ENCODE measurements at places on chromosomes 1 and 21.

GRCh38 chr21:28427394-28428022 is 565.2 kb downstream of the LTN1 start:
- no peak for DNase-seq

DNA sequence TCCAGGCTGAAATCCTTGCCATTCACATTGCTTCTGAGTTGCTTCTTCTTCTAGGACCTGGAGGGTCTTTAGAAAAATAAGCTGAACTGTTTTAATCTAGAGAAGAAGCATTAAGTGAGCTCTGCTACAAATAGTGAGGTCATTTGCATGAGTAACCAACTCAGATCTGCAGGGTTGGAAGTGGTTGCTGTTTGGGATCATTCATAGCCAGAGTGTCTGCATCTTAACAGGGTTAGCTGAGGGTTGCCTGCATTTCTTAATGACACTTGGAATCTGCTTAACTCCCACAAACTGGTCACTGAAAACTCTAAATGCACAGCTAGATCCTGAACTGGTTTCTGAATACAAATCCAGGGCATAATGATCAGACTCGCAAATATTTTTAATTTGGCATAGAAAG is 9.9 kb downstream of the CNIH3 start:
- DNase-seq, result peak; percentile 84

GRCh38 chr1:1629430-1630190 is 2.4 kb upstream of the MMP23B start:
- no peak for DNase-seq

DNA sequence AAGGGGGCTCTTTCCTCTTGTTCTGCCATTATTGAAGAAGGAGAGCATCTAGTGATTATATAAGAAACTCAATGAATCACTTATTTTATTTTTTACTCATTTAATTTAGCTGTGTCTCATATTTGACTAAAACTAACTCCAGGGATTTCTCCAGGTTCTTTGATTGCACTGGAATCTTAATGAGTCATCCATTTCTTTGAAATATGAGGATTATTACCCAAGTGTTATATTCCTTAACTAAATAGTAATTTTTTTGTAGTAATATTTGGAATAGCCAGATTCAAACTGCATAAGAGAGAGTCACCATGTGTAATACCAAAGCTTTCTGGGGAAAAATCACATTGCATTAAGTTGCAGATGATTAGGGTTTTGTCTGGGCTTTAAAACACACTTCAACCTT is 59.5 kb downstream of the NTMT2 start:
- DNase-seq, result peak; percentile 59

DNA sequence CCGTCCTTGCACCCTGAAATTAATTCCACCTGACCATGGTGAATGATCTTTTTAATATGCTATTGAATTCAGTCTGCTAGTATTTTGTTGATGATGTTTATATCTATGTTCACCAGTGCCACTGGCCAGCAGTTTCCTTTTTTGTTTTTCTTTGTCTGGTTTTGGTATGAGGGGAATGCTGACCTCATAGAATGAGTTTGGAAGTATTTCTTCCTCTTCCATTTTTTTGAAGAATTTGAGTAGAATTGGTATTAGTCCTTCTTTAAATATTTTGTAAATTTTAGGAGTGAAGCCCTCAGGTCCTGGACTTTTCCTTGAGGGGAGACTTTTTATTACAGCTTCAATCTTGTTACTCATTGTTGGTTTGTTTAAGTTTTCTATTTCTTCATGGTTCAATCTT is 231.6 kb downstream of the MRPL39 start:
- no peak for DNase-seq

DNA sequence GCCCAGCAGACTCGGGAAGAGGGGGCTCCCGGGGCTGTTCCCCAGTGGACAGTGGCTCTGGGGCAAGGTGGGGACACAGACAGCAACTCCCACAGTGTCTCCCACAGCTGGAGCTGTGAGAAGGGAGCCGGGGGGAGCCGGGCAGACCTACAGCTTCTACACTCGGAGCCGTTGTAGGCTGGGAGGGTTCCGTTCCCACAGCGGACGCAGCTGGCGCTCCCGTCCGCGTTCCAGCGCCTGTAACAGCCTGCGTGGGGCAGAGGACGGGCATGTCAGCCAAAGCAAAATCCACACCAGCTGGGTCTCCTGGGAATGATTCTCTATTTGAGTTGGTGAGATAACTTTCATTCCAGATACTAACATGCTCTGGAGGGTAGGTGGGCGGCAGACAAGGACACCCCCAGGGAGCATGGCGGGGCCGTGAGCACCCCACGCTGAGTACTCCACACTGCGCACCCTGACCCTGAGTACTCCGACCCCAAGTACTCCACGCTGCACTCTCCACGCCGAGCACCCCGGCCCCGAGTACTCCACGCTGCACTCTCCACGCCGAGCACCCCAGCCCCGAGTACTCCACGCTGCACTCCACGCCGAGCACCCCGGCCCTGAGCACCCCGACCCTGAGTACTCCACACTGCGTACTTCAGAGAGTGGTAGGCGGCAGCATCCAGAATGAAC is 13.4 kb upstream of the RNF223 start:
- no peak for DNase-seq

DNA sequence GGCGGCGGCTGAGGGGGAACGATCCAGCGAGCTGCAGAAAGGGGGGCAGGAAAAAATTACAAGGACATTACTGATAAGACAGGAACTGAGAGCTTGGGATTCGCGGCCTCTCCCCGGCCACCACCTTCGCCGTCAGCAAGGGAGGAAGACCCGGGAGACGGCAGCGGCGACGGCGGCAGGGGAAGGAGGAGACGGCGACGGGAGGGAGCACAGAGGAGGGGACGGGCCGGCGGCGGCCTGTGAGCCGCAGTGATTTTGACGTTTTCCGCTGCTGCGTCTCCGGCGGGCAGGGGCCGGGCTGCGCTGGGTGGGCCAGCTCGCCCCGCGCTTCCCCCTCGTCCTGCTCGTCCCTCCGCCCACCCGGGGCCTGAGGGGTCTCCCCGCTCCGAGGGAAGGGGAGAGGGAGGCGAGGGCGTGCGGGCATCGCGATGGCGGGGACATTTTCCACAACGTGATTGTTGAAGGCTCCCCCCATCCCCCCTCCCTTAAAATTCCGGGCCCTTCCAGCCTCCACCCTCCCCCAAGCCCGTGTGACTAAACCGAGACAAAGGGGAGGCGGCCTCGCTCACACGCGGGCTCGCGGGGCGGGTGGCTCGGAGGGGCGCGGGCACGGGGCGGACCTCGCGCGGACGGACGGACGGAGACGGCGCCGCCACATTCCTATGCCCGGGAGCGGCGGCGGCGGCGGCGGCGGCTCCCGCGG is 407 bp downstream of the CAMSAP2 start:
- DNase-seq, result peak; percentile 82

- DNase-seq, result no peak
Measured at GRCh38 chr21:45332981-45333582, 45.4 kb upstream of the POFUT2 start.

- DNase-seq, result no peak
Measured at GRCh38 chr1:165445388-165445787, 462 bp upstream of the RXRG start.

- DNase-seq, result no peak
Measured at GRCh38 chr1:221832617-221833016, 90.7 kb upstream of the DUSP10 start.

- peak; percentile 68 for DNase-seq
Measured at GRCh38 chr1:21149430-21149854, 27.3 kb downstream of the EIF4G3 start.

- no peak for DNase-seq
Measured at GRCh38 chr1:201299968-201300367, 16.7 kb downstream of the PKP1 start.

- DNase-seq, result no peak
Measured at GRCh38 chr1:44141531-44141930, at the start of gene KLF18. KLF18 (minus strand) TSS chr1:44141631; CDS start chr1:44141631, 0 bp downstream.

DNA sequence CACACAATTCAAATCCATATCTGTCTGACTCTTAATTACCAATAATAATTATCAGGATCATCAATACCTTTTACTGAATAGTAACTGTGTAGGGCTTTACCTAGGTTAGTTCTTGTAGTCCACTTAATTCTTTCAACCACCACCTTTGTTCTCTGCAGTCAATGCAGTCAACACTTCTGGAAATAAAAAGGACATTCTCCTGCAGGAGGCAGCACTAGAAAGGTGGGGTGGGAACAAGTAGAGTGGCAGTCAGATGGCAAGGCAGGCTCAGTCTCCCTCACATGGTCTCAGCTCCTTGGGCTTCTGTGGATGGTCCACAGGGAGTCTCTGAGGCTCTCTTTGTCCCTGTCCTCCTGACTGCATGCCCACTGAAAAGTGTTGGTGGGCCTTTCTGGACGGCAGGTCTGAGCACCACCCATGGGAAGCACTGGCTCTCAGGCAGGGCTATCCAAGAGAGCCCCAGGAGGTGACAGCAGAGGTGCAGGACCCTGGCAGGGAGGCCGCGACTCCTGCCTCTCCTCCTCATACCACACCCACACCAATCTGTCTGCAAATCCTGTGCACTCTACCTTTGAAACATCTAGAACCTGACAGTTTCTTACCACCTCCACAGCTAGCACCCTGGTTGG is 237.3 kb downstream of the FOXD2 start:
- no peak for DNase-seq

DNA sequence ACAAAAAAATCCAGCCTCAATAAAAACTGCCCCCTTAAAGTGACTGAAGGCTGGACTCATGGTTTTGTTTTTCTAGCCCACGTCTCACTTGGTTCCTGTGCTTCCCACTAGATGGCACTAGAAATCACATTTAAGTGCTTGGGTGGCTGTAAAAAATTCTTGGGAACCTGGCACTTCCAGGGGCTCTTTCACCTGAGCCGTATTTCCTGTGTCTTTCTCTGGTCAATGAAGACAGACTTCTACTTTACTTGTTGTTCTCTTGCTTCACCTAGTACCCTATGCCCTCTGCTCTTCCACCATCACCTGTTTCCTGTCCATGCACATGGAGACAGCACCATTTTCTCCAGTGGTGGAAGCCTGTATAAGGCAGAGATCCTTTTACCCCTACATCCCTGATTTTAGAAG is 20.0 kb downstream of the METTL13 start:
- no peak for DNase-seq

- DNase-seq, result peak; percentile 34
Measured at GRCh38 chr1:192270398-192270797, 46.4 kb upstream of the RGS21 start.

- no peak for DNase-seq
Measured at GRCh38 chr1:36095760-36096405, 7.2 kb downstream of the ADPRS start.

DNA sequence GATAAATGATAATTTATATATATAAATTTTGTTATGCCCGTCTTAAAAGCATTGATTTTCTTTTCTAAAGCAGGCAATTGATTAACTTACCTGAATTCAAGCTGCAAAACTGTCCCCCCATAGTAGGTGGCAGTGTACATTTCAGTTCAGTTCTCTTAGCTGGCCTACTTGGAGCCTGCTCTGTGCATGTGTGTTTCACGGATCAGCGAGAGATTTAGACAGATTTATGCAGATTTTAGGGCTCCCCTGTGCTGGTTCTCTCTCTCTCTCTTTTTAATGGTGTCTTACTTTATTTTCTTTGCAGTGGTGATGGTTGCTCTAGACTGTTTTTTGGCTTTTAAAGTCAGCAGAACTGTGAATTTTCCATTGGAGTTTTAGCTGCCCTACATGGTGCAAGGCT is 30.7 kb downstream of the CLIC4 start:
- no peak for DNase-seq

GRCh38 chr1:156947818-156948525 is 27.5 kb downstream of the LRRC71 start:
- DNase-seq, result no peak

GRCh38 chr1:232292239-232292638 is 337.7 kb downstream of the SIPA1L2 start:
- no peak for DNase-seq
